ENCODE measurements at places on chromosomes 13 and 19.

- DNase-seq: no peak
Measured at GRCh38 chr19:6739883-6740588, 556 bp downstream of the TRIP10 start.

DNA sequence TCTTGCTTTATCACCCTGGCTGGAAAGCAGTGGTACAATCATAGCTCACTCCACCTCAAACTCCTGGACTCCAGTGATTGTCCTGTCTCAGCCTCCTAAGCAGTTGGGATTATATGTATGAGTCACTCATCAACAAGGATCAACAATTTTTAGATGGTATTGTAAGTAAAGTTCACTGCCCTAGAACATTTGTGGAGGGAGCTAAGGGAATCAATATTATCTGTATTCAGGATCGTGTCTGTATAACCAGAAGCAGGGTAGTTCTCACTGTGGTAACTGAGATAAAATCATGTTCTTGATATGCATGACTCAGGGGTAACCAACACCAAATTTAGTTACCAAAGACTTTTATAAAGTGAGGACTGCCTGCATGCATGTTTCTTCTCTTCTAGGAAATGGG is 27.0 kb downstream of the ZMYM5 start:
- DNase-seq: no peak

DNA sequence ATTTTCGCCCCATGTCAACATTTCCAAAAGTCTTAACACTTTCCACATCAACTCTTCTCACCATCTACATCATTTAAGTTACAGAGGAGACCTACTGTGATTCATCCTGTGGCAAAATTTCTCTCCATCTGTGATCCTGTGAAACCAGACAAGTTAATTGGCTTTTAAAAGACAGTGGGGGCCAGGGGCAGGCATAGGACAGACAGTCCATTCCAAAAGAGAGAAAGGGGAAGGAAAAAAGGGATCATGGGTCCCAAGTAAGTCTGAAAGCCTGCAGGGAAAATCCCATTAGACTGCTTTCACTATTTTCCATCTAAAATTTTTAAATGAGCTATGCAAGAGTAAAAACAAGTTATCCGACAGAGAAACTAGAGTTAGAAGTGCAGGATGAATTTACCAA is 121.0 kb downstream of the MRPL57 start:
- DNase-seq: no peak

GRCh38 chr13:52944697-52945096 is 83.9 kb upstream of the OLFM4 start:
- DNase-seq: no peak

GRCh38 chr19:13937479-13938300 is 527 bp downstream of the PODNL1 start:
- no peak for DNase-seq

GRCh38 chr19:21127001-21127400 is 14.8 kb upstream of the ZNF431 start:
- DNase-seq: no peak
